ENCODE measurements at places on chromosomes 16 and 17.
A peak's percentile ranks its signal among the peaks of the same experiment; 100 is the strongest.

DNA sequence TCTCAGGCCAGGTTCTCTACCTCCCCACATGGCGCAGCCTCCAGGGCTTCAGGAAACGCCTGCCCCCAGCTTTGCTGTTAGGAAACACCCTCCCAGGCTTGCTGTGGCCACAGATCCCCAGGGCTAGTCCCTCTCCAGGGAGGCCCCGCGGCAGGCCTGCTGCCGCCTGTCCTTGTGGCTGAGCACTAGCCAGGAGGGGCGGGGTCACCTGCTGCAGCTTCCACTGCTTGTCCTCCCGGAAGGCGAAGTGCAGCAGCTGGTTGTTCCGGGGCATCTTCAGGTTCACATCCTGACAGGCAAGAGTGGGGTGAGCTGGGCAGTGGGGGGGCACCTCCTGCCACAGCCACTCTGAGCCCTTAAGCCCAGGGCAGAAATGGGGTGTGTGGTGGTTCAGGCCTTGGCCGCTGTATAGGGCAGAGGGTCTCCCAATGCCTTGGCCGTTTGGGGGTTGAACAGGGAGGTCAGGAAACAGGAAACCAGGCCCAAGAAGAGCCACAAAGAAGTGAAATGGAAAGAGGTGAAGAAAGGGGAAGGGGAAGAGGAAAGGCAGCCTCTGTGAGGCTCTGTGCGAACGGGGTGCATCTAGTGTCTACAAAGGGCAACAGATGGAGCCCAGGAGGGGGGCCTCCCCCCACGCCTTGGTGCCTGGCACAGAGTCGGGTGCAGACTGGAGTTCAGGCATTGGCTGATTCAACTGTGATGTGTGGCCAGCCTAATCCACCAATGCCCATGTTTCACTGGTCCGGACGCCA lies 2.0 kb downstream of the ROGDI start:
- no peak for DNase-seq

GRCh38 chr17:33987162-33987561 lies 267.9 kb upstream of the CCL2 start:
- DNase-seq, result no peak

GRCh38 chr17:37820313-37820994 lies 75.6 kb upstream of the HNF1B start:
- peak; percentile 43 for DNase-seq

GRCh38 chr17:1560101-1560857 lies 2.3 kb downstream of the PITPNA start:
- no peak for DNase-seq

DNA sequence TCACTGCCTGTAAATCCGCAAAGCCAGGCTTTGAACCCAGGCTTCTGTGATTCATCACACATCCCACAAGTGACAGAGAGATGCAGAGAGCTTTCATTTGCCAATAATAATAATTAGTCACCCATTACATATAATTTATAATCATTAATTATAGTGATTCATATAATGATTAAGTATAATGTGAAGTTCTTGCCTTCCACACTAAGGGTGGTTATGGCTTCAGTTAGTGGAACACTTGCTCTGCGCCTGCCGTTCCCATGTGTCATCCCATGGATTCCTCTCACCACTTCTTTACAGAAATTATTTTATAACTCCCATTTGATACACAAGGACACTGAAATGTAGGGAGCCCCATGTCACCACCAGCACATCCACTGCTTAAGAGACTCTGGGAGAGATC lies 39.8 kb upstream of the XYLT1 start:
- no peak for DNase-seq

DNA sequence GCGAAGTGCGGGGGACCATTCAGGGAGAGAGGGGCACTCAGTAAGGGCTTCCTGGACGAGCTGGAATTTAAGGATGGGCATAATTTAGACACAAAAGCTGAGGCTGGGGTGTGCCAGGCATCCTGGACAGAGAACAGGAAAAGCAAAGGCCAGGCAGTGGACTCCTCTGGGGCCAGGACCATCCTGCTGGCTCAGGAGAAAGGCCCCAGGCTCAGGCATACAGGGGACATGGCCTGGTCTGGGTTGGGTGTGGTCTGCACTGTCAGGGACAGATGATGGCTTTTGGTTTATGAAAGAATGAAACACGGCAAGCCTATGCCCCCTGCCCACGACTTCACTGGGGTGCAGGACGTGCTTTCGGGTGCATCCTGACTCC lies 48.9 kb upstream of the DOC2B start:
- no peak for DNase-seq

GRCh38 chr17:64244165-64244564 lies 18.9 kb downstream of the TEX2 start:
- DNase-seq, result no peak

- peak; percentile 46 for DNase-seq
Observed at GRCh38 chr17:4881761-4882555, 17.4 kb upstream of the C17orf107 start.

DNA sequence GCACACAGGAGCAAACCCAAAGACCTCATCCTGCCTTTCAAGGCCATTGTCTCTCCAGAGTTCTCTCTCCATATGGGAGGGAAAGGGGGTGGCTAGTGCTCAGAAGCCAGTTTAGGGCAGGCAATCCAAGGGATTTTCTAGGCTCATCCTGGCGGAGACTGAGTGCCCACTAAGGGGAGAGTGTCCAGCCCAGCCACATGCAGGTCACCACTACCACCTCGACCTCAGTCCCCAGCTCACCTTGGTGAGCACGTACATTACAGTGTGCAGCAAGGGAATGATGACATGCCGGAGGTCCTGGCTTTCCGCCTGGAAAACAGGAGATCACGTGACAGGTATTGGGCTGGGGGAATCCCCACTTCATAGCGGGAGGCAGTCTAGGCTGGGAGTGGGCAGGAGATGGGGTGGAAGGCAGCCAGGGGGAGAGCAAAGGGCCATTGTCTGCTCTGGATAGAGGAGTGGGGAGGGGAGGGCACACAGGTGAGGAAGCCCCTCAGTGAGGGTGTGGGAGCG lies 29.9 kb downstream of the PIK3R6 start:
- no peak for DNase-seq

DNA sequence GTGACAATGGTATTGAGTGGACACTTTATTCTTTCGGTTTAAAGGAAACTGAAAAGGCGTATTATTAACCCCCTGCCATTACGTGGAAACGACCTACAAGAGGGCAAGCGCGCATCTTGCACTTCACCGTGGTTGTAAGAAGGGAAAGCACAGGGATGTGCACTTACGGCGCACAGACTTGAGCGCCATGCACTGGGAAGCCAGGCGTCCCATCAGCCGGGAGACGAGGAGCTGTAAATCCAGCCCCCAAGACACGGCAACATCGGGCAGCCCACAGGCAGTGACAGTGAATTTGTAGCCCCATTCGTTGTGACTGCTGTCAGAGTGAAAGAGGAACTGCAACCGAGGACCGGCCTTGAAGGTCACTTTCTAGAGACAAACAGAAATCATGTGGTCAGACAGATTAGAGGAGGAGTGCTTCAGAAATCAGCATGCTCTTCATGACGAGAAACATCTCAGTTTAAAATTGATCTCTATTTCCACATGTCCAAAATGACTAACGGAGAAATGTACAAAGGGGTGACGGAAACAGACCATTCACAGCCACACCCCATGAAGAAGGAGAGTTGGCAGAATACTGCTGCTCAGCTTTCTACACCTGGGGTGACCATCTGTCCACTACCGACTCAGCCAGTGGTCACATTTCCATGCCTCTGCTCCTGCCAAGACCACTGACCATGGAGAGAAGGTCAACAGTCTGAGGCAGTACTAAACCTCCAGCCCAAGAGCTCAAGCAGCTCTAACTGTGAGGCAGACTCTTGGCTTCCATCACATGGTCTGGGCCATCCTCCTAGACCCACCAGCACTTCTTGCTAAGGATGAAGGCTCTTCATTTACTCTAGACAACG lies 68.6 kb downstream of the ZZEF1 start:
- DNase-seq, result no peak

- DNase-seq, result no peak
Observed at GRCh38 chr16:84570739-84571403, 47.0 kb downstream of the COTL1 start.

GRCh38 chr17:2346475-2346874 lies 9.2 kb downstream of the SGSM2 start:
- no peak for DNase-seq

DNA sequence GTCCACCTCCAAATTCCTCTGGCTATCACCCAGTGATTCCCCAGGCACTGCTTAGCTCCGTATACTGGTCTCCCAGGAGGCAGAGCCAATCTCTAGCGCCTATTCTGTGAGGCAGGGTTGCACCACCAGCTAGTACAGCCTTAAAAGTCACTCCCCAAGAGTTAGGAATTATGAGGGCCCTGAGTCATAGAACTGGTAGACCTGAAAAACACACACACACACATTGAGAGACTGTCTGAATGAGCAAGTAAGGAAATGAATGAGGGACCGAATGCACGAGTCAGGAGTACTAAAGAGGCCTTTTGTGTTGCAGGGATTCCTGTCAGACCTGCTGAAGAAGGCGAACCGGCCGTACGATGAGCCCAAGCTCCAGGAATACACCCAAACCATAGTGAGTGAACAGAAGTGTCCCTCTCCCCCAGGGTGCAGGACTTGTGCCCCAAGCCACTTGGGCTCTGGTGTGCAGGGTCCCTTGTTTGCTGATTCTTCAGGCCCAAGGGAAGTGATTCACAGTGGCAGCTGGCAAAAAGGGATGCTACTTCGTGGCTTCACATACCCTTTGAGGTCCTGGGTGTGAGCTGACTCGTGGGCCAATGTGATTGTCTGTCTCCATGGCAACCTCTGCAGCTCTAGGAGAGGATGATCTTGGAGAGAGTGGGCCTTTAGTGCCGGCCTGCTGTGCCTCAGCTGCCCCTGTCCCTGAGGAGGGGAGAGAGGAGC lies 24.7 kb downstream of the CALB2 start:
- DNase-seq, result no peak

GRCh38 chr17:29031488-29031887 lies 11.5 kb upstream of the PIPOX start:
- no peak for DNase-seq

DNA sequence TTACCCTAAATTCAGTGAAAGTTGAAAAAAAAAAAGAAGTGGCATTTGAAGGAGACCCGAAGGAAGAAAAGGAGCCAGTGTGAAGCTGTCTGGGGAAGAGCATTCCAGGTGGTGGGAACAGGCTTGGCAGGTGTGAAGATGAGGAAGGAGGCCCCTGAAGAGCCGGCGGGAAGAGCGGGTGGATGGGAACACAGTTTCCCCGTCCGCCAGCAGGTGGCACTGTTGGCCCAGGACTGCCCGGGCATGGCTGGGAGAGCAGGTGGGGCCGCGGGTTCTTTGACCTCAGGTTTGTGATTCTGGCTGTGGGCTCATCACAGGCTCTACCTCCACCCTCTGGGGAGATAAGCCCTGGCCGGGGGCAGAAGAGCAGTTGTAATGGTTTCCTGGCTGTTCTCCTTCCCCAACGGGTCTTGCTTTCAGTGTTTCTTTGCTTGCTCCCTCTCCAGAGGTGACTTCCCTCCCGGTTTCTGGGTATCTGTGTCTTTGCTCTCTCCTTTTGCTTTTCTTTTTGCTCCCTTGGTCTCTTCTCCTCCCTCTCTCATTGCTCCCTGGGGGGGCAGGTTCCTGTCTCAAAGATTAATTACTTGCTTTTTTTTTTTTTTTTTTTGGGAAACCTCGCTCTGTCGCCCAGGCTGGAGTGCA lies 32.3 kb downstream of the RAP1GAP2 start:
- peak; percentile 60 for DNase-seq

- no peak for DNase-seq
Observed at GRCh38 chr16:84854759-84855158, 35.0 kb downstream of the CRISPLD2 start.

DNA sequence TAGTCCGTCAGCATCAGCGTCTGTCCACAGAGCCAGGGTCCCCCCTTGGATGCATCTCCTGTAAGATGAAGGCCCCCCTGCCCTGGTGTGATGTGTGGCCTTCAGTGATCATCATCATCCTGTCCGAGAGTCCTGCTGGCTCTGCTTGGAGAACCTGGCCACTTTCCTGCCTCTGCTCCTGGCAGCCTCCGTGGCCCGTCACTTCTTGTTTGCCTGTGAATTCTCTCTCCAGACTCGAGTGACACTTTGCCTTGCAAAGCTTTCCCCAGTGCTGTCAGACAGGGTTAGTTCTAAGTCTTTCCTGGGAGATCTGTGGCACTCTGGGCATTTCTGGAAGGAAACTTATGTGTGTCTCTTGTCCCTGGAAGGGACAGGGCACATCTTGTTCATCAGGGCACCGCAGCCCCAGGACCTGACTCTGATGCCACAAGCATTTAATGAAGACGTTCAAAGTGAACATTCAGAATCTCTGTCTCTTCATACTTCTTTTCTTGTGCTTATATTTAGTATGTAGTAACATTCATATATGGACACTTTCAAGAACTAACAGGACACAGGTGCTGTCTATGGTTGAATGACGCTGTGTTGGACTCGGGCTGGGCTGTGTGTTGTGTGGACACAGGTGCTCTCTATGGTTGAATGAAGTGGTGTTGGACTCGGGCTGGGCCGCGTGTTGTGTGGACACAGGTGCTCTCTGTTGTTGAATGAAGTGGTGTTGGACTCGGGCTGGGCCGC lies 68.5 kb downstream of the RPTOR start:
- no peak for DNase-seq

GRCh38 chr17:27631411-27631760 lies 398 bp downstream of the LGALS9 start:
- no peak for DNase-seq

Data from ACHN (cell line).